ENCODE measurements at places on chromosomes 3 and 15. TPM values are rescaled to one million over a fixed set of nuclear protein-coding genes. Genes with fewer than 3 reads are reported as not detected.
A peak's percentile ranks its signal among the peaks of the same experiment; 100 is the strongest.

The PLA2G4E gene
- not detected for total RNA-seq

The TRNT1 gene
- total RNA-seq, result 2.7 TPM

The GORASP1 gene
- 40.5 TPM for total RNA-seq

DNA sequence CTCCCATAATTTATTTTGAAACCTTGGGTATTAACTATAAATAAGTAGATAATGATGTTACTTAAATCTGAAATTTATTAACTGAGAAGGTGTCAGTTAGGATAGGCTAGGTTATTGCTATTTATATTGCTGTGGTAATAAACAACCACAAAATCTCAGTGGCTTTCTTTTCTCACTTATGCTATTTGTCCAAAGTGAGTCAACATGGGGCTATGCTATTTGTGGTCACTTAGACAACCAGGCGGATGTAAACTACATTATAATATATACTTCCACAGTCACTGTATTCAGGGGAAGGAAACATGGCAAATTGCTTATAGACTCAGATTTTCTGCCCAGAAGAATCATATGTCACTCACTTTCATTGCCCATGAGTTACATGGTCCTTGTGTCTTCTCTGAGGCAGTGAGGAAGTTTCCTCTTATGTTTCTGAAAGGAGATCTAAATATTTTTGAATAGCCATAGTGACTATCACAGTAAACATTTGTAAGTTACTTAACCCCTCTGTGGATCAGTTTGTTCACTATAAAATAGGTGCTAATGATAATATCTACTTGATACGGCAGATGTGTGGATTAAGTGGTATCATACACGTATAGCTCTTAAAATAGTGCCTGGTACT, 19.8 kb downstream of the HMG20A start:
- no peak for DNase-seq
- H3K27me3 ChIP-seq, result no peaks in the 10 kb centered on the region
- no peaks in the 10 kb centered on the region for H3K36me3 ChIP-seq

GRCh38 chr3:157290766-157291165, 130.8 kb upstream of the CCNL1 start:
- no peaks in the 10 kb centered on the region for H3K36me3 ChIP-seq
- no peak overlapping the region for H3K4me3 ChIP-seq
- no peak for DNase-seq
- no peaks in the 10 kb centered on the region for H3K4me1 ChIP-seq
- H3K27me3 ChIP-seq, result no peaks in the 10 kb centered on the region

GRCh38 chr3:185151964-185152409, 873 bp downstream of the C3orf70 start:
- peak overlapping the region; percentile 53 for H3K27ac ChIP-seq
- peak overlapping the region; percentile 52 for H3K4me3 ChIP-seq
- no peaks in the 10 kb centered on the region for H3K36me3 ChIP-seq
- no peak for DNase-seq

GRCh38 chr3:179147514-179147872, 664 bp upstream of the PIK3CA start:
- peak overlapping the region; percentile 98 for H3K27ac ChIP-seq
- DNase-seq, result no peak
- peak overlapping the region; percentile 96 for H3K4me3 ChIP-seq
- H3K4me1 ChIP-seq, result peaks cover 30% of the 10 kb centered on the region
- H3K36me3 ChIP-seq, result no peaks in the 10 kb centered on the region

- H3K4me1 ChIP-seq, result no peaks in the 10 kb centered on the region
- H3K4me3 ChIP-seq, result no peak overlapping the region
- H3K27ac ChIP-seq, result no peak overlapping the region
Measured at GRCh38 chr3:154795582-154795981, 284.5 kb upstream of the MME start.

Data from gastrocnemius medialis (tissue), 4 donors.